Stimulated activated CD8-positive, alpha-beta memory T cell treated with anti-CD3 and anti-CD28 coated beads, Interleukin-15, amount 100 ng/mL, for 48 hours (primary cell): ENCODE measurements at places on chromosomes 4 and X.

- no peak for DNase-seq
These were observed 10.2 kb downstream of the ANKRD17 start for GRCh38 chr4:73248416-73248815.

DNA sequence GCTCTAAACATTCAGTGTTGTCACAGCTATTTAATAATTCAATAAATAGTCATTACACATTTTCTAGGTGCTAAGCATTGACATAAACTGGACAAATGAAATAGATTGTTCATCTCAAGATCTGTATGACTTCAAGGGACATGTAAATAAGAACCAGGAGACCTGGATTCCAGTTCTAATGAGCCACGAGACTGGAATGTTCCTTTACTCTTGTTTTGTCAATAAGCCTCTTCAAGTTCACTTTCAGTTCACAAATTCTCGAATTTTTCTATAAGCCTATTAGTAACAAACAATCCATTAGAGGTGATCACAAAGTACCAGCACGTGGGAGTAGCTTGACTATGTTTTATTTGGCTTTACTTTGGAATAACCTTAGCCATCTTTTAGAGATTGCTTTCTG is 514.0 kb upstream of the SMIM31 start:
- no peak for DNase-seq

DNA sequence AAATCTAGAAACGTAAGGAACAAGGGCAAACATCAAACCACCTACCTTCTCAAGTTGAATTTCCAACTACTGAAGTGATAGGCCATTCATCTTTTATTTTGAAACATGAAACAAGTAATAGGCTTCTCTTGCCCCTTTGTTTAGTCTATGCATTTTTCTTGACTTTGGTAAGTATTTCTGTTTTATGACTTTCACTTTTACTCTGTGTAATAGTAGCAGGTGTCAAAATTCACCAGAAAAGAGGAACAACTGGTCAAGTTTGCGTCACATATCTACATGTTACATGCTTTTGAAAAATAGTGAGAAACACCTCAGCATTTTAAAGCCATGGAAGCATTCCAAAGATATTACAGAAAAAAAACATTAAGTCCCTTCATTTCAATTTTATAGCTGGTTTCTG is 157.1 kb upstream of the FTHL17 start:
- DNase-seq, result no peak

- DNase-seq, result no peak
These were observed 2.2 kb downstream of the GUCY1B1 start for GRCh38 chr4:155761047-155761446.

DNA sequence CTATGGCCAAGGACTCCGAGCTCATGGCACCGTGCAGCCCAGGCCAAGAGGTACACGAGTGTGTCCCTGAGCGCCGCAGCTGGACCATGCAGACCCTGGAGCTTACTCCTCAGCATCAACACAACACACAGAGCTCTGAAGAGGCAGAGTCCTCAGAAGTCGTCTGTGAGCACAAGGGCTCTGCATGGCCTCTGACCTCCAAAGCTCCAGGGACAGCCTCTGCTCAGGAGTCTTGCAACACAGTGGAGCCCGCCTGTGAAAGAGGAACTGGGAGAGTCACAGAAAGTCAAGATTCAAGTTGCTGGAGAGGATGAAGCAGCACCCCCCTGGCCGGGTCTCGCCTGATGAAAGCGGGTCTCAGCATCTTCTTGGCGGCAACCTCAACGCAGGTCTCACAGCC is 2.9 kb downstream of the LRPAP1 start:
- DNase-seq, result no peak

DNA sequence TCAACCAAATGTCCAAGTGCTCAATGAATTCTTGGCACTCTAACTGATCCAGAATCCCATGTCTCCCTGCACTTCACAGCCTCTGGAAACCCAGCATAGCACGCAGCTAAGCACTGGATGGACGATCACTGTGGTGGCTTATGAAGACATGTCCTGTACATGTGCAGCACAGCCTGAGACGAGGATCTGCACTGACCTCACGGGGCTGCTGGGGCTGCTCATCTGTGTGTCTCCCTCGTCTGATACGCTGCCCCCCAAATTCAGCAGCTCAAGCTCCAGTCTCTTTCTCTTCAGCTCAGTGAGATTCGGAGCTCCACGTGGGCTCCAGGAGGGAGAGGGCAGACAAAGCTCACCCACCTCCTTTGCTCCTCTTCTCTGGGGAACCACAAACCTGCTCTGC is 126.9 kb downstream of the CPZ start:
- DNase-seq, result no peak

- DNase-seq, result no peak
These were observed 411.2 kb downstream of the TLL1 start for GRCh38 chr4:166284221-166284620.

DNA sequence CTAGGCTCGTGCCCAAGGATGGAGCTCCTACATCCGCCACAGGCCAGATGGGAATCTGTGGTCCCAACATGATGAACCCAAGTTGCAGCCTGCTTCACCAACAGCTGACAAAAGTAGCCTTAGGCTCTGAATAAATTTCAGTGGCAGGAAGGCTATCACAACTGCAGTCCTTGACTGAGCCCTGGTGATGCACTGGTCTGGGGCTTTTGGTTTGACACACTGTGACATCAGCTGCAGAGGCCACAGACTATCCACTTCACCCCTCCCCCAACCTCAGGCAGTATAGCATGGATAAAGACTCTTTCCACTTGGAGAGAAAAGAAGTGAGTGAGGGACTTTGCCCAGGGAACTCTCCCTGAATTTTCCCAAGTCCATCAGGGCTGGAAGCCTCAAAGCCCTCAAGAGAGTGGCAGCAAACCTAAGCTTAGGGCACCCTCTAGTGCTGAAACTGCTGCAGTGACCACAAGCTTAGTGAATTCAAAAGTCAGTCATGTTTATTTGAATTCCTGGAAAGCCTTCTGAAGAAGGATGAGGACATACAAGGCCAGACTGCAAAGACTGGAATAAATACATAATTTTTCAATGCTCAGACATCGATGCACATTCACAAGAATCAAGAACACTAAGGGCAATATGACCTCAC is 135.0 kb upstream of the TENT5D start:
- no peak for DNase-seq

GRCh38 chrX:132395026-132395425 is 93.8 kb downstream of the MBNL3 start:
- DNase-seq, result no peak

- no peak for DNase-seq
These were observed 90.8 kb downstream of the NHS start for GRCh38 chrX:17465802-17466201.

DNA sequence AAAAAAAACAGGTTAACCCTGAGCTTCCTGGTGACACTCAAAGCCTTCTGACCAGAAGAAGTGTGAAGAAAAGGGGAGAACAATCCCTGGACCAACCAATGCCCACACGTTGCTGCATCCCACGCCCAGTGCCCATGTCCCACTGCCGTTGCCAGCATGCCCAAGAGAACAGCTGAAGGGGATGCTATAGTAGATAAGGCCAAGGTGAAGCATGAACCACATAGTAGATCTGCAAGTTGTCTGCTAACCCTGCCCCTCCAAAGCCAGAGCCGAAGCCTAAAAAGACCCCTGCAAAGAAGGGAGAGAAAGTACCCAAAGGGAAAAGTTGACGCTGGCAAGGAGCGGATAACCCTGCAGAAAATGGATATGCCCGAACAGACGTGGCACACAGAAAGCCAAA is 11.3 kb upstream of the CD38 start:
- DNase-seq, result no peak

DNA sequence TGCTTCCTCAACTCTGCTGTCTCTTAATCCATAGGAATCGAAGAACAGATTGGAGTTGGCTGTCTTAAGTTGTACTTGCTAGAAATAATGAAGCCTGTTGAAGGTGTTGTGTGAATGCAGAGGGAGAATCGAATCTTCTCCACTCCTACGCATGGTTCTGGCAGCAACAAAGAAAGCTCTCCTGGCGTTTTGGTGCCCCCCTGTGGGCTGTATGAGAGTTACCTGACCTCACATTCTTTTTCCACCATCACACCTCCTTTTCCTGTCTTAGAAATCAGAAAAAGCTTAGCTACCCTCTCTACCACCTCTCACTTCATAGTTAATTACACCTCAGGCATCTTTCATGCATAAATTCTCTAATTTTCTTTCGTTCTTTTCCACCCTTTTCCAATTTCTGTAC is 16.3 kb downstream of the KLF8 start:
- peak; percentile 27 for DNase-seq

DNA sequence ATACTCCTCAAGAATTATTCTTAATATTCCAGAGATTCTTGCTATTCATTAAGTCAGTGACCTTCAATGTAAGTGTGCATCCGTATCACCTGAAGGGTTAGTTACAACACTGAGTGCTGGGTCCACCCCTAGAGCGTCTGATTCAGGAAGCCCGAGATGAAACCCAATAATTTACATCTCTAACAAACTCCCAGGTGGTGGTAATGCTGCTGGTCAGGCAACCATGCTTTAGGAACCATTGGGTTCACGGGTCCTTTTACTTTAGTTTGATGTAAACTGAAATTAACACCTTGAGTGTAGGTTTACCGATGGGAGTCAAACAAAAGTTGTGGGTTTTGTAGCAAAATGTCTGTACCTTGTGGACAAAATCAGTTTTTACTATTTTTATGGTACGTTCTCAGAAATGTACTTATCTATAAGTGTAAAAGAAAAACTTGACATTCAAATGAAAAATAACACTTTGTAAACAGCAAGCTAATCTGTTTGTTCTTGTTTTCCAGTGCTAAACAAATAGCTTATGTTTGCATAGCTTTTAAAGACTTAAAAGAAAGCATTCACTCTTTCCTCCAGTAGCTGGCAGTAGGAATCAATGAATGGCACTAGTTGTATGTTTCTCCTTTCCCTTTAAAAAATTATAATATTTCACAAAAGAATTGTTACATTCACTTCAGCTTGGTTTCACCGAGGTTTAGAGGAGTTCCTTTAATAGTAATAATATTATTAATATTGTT is 32.7 kb downstream of the ACE2 start:
- DNase-seq, result no peak

GRCh38 chr4:1405636-1406393 is 427 bp downstream of the NKX1-1 start:
- no peak for DNase-seq

DNA sequence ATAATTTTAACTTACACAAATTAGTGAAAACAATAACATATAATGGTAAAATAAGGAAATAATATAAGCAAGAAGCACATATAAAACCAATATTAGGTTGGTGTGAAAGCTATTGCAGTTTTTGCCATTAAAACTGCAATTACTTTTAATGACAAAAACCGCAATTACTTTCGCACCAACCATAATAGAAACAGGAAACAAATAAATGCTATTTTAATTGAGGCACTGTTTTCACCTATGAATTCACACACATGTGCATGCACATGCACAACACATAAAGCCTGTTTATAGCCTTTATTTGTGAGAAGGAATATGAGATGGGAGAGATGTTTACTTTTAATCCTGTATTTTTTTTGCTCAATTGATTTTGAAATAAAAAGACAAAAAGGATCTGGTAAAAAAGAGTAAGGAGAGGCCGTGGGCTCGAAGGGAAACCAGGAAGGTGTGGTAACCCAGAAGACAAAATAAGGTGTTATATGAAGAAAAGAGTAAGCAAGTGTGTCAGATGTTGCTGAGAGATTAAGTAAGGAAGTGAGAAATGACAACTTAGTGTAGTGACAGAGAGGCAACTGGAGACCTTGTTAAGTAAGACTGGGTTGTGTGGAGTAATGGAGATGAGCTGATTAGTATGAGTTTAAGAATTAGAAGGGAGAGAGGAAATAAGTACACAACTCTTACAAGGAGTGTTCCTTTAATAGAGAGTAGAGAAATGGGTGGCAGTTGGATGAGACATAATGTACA is 69.0 kb downstream of the KLHL13 start:
- no peak for DNase-seq

DNA sequence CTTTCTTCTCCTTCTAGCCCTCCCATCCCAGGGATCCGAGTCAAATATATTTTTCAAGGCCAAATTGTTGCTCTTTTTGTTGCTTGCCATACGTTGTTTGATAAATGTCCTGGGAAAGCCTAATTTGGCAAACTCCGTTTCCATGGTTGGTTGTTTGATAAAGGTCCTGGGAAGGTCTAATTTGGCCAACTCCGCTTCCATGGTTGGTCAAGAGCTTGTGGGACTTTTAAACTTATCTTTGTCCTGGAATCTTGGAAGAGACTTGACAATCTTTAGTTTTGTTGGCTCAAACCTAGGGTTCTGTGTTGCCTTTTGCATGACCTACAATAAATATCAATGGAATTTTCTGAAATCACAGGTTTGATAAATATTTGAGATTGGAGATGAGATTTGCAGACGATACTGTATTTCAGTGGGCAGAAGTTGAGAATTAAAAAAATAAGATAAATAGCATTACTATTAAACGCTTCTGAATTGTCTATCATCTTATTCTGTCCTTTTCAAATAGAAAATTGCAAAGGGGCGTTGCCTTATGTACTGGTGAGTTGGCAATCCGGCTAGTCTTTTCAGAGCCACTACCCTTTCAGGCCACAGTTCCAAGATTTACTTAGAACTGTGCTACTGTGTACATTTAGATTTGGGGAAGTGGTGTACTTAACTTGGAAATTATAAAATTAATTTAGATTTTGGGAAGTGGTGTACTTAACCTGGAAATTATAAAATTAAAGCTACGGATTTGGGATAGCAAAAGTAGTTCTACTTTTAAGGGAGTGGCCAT is 804 bp downstream of the OSTC start:
- no peak for DNase-seq

DNA sequence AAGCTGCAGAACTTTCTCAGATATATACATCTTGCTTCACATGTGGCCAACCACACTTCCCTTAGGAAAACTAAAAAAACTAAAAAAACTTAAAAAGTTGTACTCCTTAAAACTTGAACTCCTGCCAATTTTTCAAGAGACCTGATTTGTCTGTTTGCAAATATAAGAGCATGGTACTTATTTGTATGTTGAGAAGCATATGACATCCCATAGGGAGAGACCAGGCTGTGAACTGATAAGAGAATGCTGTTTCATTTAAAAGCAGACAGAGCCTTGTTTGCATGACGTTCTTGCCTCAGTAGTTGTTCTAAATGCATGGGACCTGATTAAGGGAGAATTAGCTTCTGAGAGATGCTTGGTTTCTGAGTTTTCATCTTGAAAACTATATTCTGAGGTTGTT is 169.9 kb downstream of the GPC3 start:
- no peak for DNase-seq

- no peak for DNase-seq
These were observed 63.6 kb downstream of the CPZ start for GRCh38 chr4:8656185-8656517.

DNA sequence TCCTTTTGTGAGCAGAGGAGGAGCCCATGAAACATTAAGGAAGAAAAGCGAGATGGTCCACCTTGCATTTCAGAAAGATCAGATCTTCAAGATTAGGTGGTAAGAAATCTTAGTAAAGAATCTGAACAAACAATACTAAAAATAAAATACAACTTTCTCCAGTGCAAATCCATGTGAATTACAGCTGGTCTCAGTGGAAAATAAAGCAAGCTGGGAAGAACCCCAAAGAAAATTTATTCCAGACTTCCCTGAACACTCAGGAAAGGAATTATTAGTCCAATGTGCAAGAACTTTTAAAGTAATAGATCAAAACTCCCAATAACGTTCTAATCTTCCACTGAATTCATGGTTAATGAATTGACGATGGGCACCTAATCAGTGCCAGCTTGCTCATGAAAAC is 37.3 kb upstream of the C1QTNF7 start:
- no peak for DNase-seq
